Hippocampal formation (tissue), 2 donors: ENCODE measurements at places on chromosomes 7 and 10.

DNA sequence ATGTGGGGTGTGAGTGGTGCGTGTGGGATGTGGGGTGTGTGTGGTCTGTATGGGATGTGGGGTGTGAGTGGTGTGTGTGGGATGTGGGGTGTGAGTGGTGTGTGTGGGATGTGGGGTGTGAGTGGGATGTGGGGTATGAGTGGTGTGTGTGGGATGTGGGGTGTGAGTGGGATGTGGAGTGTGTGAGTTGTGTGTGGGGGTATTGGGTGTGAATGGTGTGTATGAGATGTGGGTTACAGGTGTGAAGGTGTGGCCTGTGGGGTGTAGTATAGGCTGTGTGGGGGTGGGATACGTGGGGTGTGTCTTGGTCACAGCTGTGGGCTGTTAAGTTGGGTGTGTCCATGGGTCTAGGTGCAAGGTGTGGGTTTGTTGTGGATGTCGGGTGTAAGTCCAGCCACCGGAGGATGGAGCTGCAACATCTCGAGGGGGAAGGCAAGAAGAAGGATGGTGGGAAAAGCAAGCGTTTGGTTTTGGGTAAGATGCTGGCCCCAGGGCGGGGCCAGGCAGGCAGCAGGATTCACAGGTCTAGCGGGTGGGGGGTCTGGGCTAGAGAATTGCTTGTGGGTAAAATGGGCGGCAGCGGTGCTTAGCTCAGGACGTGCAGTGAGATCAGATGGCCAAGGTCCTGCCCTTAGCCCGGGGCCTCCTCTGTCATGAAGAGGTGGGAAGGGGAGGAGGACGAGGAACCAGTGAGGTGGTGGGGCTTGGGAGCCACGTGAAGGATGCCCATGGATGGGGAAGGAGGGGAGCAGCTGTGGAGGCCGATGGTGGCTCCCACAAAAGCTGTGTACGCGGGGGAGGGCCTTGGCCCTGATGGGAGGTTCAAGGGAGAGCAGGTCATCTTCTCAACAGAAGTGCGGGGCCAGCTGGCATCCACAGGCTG is 60.1 kb downstream of the CFAP46 start:
- no peak for DNase-seq

DNA sequence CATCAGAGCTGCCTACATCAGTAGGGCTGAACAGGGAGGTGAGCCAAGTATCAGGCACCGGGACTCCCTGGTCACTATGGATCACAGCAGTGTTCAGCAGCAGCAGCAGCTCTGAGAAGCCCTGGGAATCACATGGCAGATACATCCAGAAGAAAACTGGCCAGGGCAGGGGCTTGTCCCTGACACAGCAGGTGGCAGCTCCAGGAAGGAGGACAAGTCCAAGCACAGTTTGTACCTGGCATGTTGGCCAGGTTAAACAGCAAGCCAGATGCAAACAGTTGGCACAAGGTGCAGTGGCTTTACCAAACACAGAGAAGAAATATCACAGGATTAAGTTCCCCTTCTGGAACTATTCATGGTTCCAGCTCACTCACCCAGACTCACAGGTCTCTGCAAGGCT is 139.4 kb downstream of the KCNMA1 start:
- no peak for DNase-seq

DNA sequence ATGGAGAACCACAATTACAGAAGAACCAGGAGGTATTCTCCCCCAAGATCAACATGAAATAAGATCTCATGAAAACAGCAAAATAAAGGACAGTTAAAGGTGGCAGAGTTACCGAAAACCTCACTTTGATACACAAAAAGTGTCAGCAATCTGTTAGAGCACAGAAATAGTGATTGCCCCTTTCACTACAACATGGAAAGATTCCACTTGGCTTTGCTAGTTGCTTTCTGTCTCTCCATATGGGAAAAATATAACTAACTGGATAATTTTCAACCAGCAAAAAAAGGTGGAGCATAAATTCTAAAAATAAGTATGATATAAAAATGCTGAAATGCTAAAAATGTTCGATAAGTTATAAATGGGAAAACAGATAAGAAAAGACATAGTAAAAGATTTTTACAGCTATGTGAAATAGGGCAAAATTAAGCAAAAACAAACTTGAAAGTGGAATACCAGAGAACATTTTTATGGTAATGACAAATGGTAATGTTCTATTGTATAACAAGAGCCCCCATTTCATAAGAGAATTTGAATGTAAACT is 90.2 kb downstream of the GPR85 start:
- no peak for DNase-seq

DNA sequence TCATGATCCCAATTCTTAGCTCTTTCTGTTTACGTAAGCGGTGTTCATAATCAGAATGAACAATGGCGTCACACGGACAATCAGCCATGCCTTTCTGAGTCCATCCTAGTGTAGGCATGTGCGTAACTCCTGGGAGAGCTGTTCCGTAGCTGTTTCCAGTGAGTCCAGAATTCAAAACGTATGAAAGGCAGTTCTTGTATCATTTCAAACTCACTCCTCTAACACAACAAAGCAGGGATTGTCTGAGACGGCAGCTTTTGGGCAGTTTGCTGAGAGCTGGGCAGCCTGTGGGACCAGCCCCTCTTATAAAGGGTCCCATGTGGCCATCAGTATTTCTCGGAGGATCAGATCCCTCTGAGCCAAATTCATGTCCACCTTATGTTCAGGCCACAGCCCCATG is 43.4 kb downstream of the PSPH start:
- peak; percentile 70 for DNase-seq

- no peak for DNase-seq
Observed at GRCh38 chr10:5419466-5420094, 7.2 kb downstream of the NET1 start.

GRCh38 chr7:129741743-129742213 is 130.3 kb downstream of the NRF1 start:
- DNase-seq: no peak

- no peak for DNase-seq
Observed at GRCh38 chr7:32948202-32948601, 9.0 kb upstream of the FKBP9 start.

- DNase-seq: no peak
Observed at GRCh38 chr10:65723525-65723924, 1202.3 kb upstream of the LRRTM3 start.

DNA sequence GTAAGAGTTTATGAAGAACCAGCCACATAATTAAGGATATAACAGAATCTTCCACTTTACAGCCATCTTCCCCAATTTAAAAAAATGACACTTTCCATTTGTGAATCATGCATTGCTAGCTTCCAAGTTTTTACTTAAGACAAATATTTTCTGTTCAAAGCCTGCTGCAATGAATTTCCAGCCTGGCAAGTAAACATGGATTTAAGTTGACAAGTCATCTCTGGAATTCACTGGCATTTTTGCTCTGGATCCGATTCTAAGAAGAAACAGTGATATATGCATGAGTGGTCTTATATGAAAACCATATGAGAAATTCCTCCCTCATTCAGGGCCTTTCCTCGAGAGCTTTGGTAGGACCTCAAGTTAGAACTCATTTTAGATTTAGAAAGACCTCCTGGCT is 116.1 kb upstream of the CDCA7L start:
- DNase-seq: no peak

- no peak for DNase-seq
Observed at GRCh38 chr7:55657654-55658053, 85.4 kb upstream of the VOPP1 start.

GRCh38 chr10:117249493-117250093 is 8.7 kb downstream of the SLC18A2 start:
- DNase-seq: no peak

GRCh38 chr10:102431452-102432124 is 786 bp downstream of the CUEDC2 start:
- no peak for DNase-seq

DNA sequence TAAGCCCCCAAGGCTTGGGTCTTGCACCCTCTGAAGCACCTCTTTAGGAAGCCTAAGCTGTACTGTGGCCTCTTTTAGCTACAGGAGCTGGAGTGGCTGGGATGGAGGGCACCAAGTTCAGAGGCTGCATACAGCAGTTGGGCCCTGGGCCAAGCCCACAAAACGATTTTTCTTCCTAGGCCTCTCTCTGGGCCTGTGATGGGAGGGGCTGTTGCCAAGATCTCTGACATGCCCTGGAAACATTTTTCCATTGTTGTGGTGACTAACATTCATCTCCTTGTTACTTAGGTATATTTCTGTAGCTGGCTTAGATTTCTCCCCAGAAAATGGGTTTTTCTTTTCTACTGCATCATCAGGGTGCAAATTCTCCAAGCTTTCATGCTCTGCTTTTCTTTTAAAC is 375.7 kb upstream of the NPSR1 start:
- no peak for DNase-seq

GRCh38 chr7:149460493-149461277 is at the start of gene ZNF777:
TSS of gene ZNF777 (minus strand) at chr7:149461062. CDS start at chr7:149456022, 5,040 bp downstream.
- DNase-seq: peak; percentile 68

- DNase-seq: no peak
Observed at GRCh38 chr7:108284349-108285002, 154.3 kb upstream of the LAMB4 start.

- DNase-seq: no peak
Observed at GRCh38 chr7:140003913-140004382, 58.8 kb downstream of the PARP12 start.

GRCh38 chr10:34156781-34157425 is 658.2 kb downstream of the PARD3 start:
- DNase-seq: no peak

GRCh38 chr10:46006219-46006618 is 24.2 kb downstream of the NCOA4 start:
- DNase-seq: no peak

DNA sequence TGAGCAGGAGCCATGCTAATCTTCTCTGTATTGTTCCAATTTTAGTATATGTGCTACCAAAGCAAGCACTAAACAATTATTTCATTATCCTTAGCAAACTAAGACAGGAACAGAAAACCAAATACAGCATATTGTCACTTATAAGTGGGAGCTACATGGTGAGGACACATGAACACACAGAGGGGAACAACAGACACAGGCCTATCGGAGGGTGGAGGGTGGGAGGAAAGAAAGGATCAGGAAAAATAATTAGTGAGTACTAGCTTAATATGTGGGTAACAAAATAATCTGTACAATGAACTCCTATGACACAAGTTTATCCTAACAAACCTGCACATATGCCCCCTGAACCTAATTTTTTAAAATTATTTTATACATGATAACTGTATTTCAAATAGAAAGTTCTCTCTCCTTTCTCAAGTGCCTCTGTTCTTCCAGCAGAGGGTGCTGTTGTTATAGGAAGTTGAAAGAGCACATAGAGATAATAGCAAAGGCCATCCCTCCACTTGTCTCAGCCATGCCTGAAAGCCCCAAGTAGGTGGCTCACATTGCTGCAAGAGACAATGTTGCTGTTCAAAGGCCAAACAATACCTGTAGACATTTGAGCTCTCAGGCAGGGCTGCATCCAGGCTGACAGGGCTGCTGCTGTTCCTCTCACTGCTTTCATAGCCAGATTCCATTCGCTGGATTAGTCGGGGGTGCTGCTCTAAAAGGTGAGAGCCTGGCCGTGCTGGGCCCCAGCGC is 33.4 kb upstream of the PPP3CB start:
- DNase-seq: peak; percentile 34

GRCh38 chr7:142817506-142817905 is 37.4 kb upstream of the EPHB6 start:
- no peak for DNase-seq

GRCh38 chr10:18684953-18685352 is 25.7 kb downstream of the ARL5B start:
- no peak for DNase-seq

- DNase-seq: no peak
Observed at GRCh38 chr10:52609626-52610240, 162.9 kb downstream of the MBL2 start.

DNA sequence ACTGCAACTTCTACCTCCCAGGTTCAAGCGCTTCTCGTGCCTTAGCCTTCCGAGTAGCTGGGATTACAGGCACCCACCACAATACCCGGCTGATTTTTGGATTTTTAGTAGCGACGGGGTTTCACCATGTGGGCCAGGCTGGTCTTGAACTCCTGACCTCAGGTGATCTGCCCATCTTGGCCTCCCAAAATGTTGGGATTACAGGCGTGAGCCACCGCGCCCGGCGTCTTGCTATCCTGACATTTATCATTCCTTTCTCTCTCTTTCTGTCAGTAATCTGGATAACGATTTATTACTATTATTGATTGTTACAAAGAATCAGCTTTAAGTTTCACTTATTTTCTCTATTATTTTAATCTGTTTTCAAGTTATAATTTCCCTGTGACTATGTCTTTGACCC is 548.4 kb downstream of the CNTNAP2 start:
- DNase-seq: no peak

- no peak for DNase-seq
Observed at GRCh38 chr7:53340220-53340619, 304.8 kb downstream of the POM121L12 start.

GRCh38 chr10:1464881-1465417 is 272.4 kb downstream of the ADARB2 start:
- DNase-seq: no peak

DNA sequence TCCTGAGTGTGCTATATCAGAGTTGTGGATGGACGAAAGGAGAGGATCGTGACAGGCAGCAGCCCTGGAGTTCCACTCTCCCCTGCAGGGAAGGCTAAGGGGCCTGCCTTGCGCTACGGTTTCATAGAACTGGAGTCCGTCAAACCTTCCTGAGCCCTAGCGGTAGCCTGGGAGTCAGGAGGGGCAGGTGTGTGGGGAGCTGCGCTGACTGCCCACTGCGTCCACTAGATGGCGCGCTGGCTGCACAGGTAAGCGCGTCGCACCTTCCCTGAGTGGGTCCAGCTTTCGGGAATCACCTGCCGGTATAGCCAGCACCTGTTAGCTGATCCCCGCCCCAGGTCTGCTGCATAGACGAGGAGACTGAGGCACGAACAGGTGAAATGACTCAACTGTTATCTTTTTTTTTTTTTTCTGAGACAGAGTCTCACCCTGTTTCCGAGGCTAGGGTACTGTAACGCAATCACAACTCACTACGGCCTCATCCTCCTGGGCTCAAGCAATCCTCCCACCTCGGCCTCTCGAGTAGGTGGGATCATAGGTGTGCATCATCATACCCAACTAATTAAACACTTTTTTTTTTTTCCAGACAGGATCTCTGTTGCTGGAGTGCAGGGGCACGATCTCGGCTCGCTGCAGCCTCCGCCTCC is 20.2 kb upstream of the BAIAP2L1 start:
- no peak for DNase-seq

GRCh38 chr10:14409247-14409646 is 78.5 kb upstream of the FRMD4A start:
- no peak for DNase-seq

DNA sequence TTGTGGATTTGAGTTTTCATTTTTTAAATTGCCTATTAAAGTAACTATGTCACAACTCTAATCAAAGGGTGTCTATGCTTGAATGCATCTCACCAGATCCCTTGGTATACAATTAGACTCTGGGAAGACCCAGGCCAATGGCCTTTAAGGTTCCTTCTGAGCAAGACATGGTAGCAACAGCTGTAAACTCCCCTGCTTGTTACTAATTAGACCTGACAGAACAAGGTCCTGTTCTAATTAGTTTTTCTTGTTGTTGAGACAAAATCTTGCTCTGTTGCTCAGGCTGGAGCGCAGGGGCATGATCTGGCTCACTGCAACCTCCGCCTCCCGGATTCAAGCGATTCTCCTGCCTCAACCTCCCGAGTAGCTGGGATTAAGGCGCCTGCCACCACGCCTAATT is 2.9 kb downstream of the MYH16 start:
- DNase-seq: no peak
